Esophagus mucosa (tissue), 1 donor: ENCODE measurements at places on chromosomes 1 and 21. TPM values are rescaled to one million over a fixed set of nuclear protein-coding genes. Genes with fewer than 3 reads are reported as not detected.

NHLH1 gene
- total RNA-seq = 0.08 TPM

SEMA4A gene
- total RNA-seq = 34.6 TPM

CSDE1 gene
- 414 TPM for total RNA-seq

PTAFR gene
- total RNA-seq = 7.6 TPM

SCAF4 gene
- total RNA-seq = 19.8 TPM

RNF223 gene
- total RNA-seq = 22.3 TPM

NOS1AP gene
- total RNA-seq = 1.4 TPM

UBE2G2 gene
- 35.8 TPM for total RNA-seq

MIXL1 gene
- not detected for total RNA-seq

OR2G6 gene
- total RNA-seq = not detected

NUP210L gene
- total RNA-seq = 0.04 TPM

ZNF683 gene
- total RNA-seq = not detected

OMA1 gene
- total RNA-seq = 22.2 TPM

FCER1G gene
- 0.76 TPM for total RNA-seq

TDRD5 gene
- not detected for total RNA-seq

C8A gene
- total RNA-seq = not detected

CHIA gene
- total RNA-seq = not detected

IFI44L gene
- total RNA-seq = 0.88 TPM

CCT3 gene
- total RNA-seq = 178 TPM

VSIG8 gene
- total RNA-seq = 1.2 TPM

OR2T35 gene
- total RNA-seq = not detected

KRTAP19-7 gene
- not detected for total RNA-seq

CAMK1G gene
- total RNA-seq = not detected

MCOLN3 gene
- 0.36 TPM for total RNA-seq

KLHDC9 gene
- 4.5 TPM for total RNA-seq

CCDC190 gene
- total RNA-seq = 0.32 TPM

DMAP1 gene
- 16.2 TPM for total RNA-seq

C1QTNF12 gene
- total RNA-seq = 3.9 TPM

PRAMEF6 gene
- not detected for total RNA-seq

INSRR gene
- total RNA-seq = not detected

SPATA45 gene
- not detected for total RNA-seq

PTPN7 gene
- total RNA-seq = 1.2 TPM

PPIAL4G gene
- total RNA-seq = not detected

BEST4 gene
- total RNA-seq = not detected

SFT2D2 gene
- total RNA-seq = 46.9 TPM

TENT5C gene
- 1.1 TPM for total RNA-seq

PTGFRN gene
- total RNA-seq = 55.1 TPM

HSD3B1 gene
- not detected for total RNA-seq

AKR7A3 gene
- total RNA-seq = 0.88 TPM

CSMD2 gene
- 0.08 TPM for total RNA-seq

FCRL1 gene
- 1.2 TPM for total RNA-seq

CELF3 gene
- total RNA-seq = not detected

SPAG17 gene
- total RNA-seq = 18.8 TPM

TRIM67 gene
- total RNA-seq = not detected

TMEM52 gene
- 0.32 TPM for total RNA-seq

SELL gene
- total RNA-seq = 1.0 TPM
